ENCODE measurements at places on chromosomes 7 and 10.

DNA sequence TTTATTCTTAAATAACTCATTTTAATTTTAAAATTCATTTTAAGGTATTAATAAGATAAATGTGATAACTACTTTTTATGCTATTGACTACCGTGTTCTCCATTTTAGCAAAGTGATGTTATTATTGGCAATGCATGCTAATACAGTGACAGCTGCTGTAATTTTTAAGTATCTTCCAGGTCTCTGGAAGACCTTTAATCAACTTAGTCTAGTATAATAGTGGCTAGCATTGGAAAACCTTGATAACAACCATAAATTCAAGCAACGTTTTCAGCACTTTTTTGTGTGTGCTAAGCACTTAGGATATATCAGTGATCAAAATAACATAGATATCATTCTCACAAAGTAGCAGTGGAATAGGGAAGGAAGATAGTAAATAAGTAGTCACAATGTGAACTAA, 230.9 kb upstream of the MAGI2 start:
- DNase-seq, result no peak

GRCh38 chr10:24251547-24251946, 42.6 kb downstream of the KIAA1217 start:
- no peak for DNase-seq

- DNase-seq, result peak; percentile 85
Observed at GRCh38 chr7:90720984-90721760, 125.1 kb downstream of the CDK14 start.

GRCh38 chr10:1149793-1150637, 93.8 kb downstream of the WDR37 start:
- DNase-seq, result no peak

DNA sequence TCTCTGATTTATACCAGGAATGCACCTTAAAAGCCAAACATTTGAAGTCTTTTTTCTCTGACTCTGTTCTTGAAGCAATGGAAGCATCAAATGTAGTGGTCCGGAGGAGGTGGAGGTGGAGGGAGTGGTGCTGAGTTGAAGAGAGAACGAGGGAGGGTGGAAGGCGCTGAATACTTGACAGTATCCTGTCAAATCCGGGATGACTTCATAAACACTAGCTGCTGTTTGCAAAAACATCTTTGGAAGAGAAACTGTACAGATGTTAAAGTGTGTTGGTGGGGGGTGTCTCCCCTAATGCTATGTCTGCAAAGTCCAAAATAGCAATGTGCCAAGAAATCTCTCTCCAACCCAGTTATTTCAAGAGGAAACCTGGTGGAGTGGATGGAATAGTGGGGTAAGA, 328.5 kb upstream of the AUTS2 start:
- DNase-seq, result no peak

GRCh38 chr7:132177708-132178401, 398.4 kb downstream of the PLXNA4 start:
- peak; percentile 17 for DNase-seq

GRCh38 chr10:25083546-25084111, 67.2 kb downstream of the THNSL1 start:
- no peak for DNase-seq

Measured in fibroblast of skin of right quadriceps (primary cell).